ENCODE measurements at places on chromosomes 4 and X. TPM values are rescaled to one million over a fixed set of nuclear protein-coding genes. Genes with fewer than 3 reads are reported as not detected.

GRCh38 chr4:145945431-145946155, 7.0 kb upstream of the ZNF827 start:
- no peak for DNase-seq

DNA sequence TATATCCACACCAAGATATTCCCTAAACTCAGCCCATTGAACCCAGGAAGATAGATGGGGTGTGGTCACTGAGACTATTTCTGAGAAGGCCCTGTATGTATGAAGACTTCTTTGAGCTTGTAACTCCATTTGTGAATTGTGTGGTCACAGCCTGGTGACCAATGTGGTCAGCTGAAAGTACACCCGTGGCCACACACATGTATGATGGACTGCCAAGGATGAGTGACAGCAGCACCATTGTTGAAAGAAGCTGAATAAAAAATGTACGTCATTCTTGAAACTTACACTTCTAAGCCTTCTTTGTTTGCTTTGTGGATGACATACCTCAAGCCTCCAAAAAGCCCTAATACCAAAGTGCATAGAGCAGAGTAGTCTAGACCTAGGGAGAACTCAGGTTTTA, 581.4 kb downstream of the RAB28 start:
- DNase-seq: no peak

GRCh38 chr4:140095694-140096482, 58.1 kb downstream of the MAML3 start:
- no peak for DNase-seq

DNA sequence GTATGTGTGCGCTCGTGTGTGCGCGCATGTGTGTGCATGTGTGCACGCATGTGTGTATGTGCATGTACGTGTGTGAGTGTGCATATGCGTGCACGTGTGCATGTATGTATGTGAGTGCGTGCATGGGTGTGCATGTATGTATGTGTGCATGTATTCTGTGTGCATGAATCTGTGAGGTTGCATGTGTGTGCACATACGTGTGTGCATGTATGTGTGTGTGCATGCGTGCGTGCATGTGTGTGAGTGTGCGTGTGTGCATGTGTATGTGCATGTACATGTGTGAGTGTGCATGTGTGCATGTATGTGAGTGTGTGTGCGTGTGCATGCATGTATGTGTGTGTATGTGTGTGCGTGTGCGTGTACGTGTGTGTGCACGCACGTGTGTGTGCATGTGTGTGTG, 241.5 kb downstream of the SHOX start:
- no peak for DNase-seq

DNA sequence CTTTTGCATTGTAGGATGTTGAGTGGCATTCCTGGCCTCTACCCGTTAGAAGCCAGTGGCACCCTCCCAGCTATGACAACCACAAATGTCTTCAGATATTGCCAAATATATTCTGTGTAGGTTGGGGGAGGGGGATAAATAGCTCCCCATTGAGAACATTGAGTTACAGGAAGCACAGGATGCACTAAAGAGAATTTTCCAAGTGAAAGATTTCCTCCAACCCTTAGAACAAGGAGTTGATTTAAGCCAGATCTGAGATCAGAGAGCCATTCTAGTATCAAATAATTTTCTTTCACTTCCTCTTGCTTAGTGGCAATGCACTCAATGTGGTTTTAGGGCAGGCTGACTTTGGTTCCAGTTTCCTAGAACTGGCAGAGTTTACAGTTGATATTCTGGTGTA, 436.6 kb downstream of the C4orf33 start:
- DNase-seq: no peak

- no peak for DNase-seq
These were observed 13.8 kb downstream of the GEMIN8 start for GRCh38 chrX:14015941-14016340.

- no peak for DNase-seq
These were observed 104.6 kb upstream of the KLF3 start for GRCh38 chr4:38559374-38559773.

DNA sequence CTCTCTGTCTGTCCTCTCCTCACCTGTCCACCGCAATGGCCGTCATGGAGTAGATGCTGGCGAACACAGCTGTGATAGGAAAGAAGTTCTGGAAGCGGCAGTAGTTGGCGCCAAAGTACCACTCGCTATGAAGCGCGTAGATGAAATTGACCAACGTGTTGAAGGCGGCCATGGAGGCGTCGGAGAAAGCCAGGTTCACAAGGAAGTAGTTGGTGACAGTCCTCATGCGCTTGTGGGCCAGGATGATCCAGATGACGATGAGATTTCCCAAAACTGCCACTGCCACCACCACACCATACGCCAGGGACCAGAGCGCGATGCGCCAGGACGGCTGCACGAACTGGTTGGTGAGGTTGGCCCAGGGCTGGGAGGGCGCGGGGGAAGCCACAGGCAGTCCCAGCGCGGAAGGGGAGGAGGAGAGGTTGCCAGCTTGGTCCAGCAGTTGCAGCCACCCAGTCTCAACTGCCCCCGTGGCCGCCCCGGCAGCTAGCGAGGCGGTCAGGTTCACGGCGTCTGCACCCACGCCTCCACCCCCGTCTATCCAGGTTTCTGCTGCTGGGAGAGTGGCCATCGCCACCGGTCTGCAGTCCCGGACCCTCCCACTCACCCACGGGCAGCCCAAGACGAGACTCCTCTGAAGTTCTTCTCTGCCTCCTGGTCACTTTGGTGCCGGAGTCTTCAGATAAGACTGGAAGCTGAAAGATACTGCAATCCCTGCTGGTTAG, 518 bp downstream of the TACR3 start:
- peak; percentile 31 for DNase-seq

- DNase-seq: no peak
These were observed 57.2 kb downstream of the FNIP2 start for GRCh38 chr4:158826057-158826456.

GRCh38 chr4:119550857-119551532, 77.6 kb downstream of the PDE5A start:
- no peak for DNase-seq

DNA sequence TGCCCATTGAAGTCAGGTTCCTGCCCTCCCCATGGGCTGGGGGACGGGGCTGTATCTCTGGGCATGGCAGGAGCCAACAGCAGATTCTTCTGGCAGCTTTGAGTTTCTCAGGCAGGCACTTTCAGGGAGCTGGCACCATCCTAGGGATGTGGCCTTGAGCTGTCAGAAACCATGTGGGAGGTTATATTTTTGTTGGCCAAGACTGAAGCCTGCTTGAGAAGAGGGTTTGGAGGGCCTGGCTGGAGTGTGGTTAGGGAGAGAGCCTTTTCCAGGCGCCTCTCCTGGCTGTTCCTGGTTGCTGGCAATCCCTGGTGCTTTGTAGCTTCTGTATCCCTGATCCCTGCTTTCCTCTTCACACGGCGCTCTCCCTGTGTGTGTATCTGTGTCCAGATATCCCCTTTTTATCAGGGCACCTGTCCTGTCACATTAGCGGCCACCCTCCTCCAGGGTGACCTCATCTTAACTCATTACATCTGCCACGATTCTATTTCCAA, 30.6 kb upstream of the SORCS2 start:
- DNase-seq: no peak

DNA sequence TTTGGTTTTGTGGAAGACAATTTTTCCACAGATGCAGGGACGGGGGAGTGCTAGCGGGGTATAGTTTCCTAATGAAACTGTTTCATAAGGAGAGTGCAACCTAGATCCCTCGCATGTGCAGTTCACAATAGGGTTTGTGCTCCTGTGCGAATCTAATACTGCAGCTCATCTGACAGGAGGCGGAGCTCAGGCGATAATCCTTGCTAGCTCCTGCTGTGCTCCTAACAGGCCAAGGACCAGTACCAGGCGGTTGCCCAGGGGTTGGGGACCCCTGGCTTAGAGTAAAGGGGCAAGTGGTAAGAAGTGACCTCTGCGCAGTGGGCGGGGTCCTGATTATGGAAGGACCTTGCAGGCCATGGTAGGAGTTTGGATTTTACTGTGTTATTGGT, 3.8 kb downstream of the SCML1 start:
- DNase-seq: no peak

GRCh38 chr4:60384516-60384915, 815.6 kb upstream of the ADGRL3 start:
- DNase-seq: no peak

- DNase-seq: no peak
These were observed 556 bp upstream of the SMARCA5 start for GRCh38 chr4:143512978-143513313.

- peak; percentile 78 for DNase-seq
These were observed 4.0 kb downstream of the ITIH6 start for GRCh38 chrX:54794028-54794427.

DNA sequence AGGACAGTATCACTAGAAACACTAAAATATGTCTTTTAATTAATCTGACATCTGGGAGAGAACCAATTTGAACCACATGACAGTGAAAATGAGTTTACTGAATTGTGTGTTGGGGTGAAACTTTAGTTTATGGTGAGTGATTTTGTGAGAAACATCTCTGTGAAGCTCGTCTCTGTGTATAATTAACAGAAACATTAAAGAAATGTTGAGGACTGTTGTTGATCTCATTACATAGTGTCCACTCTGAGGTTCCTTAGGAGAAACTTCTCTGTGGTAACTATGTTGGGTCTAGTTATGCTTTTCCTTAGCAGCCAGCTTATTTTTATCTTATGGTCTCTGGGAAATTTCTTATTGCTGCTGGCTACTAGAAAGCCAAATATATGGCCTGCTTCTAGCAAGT, 15.8 kb downstream of the FGF2 start:
- no peak for DNase-seq

DNA sequence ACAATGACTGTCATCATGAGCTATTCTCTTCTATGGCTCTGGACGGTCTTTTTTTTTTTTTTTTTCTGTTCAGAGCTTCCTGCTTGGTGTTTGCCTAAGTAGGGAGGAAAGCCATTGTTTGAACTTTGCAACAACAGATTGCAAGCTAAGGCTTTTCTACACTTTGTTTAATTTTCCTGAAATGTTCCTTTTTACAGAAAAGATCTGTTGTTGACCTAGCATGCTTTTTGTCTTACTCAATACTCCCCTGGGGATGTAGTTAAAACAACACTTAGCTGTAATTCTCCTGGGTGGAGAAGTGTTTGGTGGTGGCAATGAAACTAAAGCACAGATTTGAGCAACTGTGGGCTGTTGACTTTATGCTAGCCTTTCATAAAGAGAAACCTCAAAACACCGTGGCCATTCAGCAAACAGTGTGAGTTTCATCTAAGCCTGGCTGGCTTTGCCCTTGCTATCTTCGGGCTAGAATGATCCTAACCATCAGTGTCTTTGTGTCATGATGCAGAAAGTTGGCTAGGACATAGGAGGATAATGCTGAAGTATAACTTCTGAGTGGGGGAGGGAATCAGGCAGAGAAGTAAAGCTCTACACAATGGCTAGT, 110.5 kb downstream of the ANXA3 start:
- DNase-seq: no peak

- no peak for DNase-seq
These were observed 31.4 kb upstream of the ARSH start for GRCh38 chrX:2974961-2975360.

GRCh38 chr4:76540486-76540885, 105.5 kb downstream of the SHROOM3 start:
- no peak for DNase-seq

DNA sequence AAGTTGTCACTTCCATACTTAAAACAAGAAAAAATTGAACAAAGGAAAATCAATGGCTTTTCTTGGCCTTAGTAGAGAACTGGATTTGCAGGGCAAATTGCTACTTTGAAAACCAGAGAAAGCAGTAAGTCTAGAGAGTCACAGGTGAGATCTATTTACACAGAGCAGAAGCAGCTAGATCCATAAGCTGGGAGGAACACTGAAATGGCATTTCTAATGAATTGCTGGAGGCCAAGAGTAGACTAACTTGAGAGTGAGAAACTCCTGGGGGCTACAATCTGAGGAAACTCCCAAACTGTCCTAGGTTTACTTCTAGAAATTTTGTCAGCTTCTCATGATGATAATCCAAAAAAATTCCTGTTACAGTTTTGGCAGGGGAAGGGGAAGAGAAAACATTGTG, 133.3 kb downstream of the SPCS3 start:
- DNase-seq: no peak

GRCh38 chr4:25937801-25938200, 23.8 kb downstream of the SMIM20 start:
- DNase-seq: no peak

DNA sequence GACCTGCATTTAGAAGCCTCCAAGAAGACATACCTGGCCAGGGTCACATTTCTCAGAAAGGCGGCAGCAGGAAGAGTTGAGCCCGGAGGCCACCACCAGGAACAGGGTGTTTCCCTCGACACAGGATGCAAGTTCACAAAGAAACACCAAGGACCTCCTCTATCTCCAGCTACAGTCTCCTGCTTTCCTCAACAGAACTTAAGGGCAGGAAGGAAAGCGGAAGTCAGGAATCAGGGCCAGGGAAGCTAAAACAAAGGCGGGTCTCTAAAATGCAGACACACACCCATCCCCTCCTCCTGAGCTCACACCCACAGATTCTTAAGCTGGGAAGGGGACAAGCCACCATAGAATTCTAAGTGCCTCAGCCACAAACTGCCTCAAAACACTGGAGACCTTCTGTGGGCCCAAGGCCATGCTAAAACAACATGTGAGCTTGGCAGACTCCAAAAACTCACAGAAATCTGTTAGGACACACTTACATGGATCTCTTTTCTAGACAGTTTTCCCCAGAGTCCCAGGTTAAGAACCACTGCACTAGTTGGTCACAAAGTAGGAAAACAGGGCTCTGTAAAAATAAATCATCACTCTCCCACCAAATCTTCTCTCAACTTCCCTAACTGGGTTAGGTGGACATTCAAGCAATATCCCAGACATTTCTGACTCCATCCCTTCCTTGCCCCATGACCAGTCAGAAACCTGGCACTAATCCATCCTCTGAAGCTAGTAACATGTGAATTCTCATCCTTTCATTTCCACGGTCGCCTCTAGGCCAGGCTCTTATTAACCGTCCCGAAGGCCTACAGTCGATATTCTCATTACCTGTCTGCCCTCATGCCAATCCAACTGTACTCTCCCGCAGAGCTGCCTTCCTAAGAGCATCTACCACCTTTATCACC, 163.2 kb downstream of the APBB2 start:
- DNase-seq: peak; percentile 36

DNA sequence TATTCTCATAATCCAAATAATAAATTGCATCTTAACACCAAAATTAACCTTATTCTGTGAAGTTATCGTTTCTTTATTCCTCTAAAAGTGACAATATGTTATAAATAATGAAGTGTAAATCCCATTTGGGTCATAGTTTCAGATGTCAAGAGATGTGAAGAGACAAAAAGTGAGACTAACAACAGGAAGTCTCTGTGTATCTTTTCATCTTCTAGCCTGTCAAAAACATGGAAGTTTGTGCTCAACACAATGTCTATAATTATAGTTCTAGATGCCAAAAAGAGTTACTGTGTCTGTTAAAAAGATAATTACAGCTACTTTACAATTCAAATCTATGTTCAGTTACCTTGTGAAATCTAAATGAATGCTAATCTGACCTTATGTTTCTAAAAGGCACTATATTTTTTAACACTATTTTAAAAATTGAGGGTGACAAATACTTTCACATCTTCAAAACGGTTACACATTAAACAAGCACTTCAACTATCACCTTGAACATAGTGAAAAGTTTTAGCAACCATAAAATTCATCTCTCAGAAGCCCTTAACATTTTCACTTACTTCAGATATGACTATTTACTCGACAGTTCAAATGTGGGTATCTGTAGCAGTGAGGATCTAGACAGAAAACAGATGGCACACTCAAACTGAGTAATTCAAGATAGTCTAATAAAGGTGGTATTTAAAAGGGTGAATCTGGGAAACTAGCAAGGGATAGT, 509.8 kb downstream of the ARAP2 start:
- DNase-seq: no peak

- no peak for DNase-seq
These were observed 84.9 kb upstream of the TBL1X start for GRCh38 chrX:9379697-9380551.

SPANXB1 gene
- not detected for polyA plus RNA-seq

NWD2 gene
- not detected for polyA plus RNA-seq

PRDM8 gene
- polyA plus RNA-seq: 12.2 TPM

ADAMTS3 gene
- polyA plus RNA-seq: 2.3 TPM

Data from muscle of back (tissue), 13 donors.